Activated CD8-positive, alpha-beta memory T cell treated with anti-CD3 and anti-CD28 coated beads for 4 hours (primary cell): ENCODE measurements at places on chromosomes 13 and 19.

- no peak for DNase-seq
Observed at GRCh38 chr13:97258801-97259200, 36.7 kb downstream of the MBNL2 start.

GRCh38 chr19:1449467-1450442 lies at the start of gene APC2:
Gene APC2 (plus strand): TSS chr19:1450121. CDS start chr19:1453002, 2,881 bp downstream.
- DNase-seq, result no peak

DNA sequence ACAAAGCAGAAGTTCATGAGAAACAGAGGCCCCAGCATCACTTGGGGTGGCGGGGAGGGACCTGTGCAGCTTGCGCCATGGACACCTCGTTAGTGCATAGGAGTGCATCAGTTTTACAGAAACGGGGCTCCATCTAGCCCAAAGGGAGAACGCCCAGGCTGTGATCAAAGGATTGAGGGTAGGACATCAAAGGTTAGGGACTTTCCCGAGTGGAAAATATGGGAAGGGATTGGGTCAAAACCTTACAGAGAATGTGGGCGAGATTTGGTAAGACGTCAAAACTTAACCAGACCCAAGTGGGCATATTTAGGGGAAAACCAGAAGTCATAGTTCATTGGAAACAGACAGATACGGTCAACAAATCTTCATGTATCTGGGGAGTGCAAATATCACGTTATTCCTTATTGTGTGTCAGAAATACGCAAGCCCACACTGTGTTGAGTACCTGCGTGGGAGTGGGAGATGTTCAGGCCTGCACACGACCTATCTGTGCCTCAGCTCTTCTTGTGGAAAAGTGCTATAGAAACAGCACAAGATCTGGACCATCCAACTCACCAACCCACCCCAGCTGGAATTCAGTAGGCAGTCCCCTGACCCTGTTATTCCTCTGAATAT lies 9.4 kb upstream of the GRAMD1A start:
- no peak for DNase-seq

GRCh38 chr13:66888698-66889097 lies 341.4 kb downstream of the PCDH9 start:
- no peak for DNase-seq

- DNase-seq, result no peak
Observed at GRCh38 chr19:16013851-16014840, 62.1 kb upstream of the TPM4 start.

- DNase-seq, result no peak
Observed at GRCh38 chr13:36915896-36916640, 4.0 kb downstream of the SMAD9 start.

DNA sequence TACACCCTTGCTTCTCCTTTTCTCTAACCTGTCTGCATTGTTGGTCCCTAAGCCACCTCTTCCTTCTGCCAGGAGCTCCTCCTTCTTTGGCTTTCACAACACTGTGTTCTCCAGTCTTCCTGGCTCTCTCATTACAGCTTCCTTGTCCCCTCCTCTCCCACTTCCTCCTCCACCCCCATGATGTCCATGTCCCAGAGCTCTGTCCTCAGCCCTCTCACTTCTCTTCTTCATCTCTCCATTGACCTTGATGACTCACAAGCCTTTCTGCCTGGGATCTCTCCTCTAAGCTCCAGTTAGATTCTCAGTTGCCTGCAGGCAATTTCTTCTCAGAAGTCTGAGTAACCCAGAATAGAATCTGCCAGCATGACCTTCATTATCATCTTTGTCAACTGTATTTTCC lies 100.3 kb upstream of the WASF3 start:
- no peak for DNase-seq

DNA sequence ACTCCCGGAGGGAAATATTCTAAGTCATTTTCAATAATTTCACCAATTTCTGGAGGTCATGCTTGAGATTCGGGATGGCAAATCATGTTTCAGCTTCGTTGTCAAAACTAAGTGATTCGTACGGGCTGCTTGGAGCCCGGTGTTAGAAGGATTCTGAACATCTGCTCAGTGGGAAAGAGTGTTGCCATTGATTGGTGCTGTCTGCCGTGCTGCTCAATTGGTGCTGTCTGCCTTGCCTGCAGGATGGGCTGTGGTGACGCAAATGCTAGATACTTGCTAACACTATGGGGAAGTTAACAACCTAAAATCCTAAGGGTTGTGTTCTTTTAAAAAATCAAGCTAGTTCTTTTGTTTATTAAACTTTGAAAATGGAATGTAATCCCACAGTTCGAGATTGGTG lies 17.3 kb upstream of the CACNG8 start:
- no peak for DNase-seq

DNA sequence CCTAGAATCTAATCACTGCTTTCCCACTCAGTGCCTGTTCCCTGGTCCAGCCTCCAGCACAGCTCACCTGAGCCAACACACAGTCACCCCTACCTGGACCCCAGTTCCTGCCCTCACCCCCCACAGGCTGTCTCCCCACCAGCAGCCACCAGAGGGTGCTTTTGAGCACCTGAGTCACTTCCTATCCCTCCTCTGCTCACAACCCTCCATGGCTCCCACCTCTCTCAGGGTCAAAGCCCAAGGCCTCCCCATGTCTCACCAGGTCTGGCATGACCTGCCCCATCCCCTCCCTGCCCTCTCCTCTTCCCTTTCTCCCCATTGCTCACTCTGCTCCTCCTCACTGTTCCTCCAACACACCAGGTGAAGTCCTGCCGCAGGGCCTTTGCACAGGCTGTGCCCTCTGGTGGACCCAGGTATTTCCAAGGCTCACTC lies 7.1 kb upstream of the DPP9 start:
- peak; percentile 17 for DNase-seq

DNA sequence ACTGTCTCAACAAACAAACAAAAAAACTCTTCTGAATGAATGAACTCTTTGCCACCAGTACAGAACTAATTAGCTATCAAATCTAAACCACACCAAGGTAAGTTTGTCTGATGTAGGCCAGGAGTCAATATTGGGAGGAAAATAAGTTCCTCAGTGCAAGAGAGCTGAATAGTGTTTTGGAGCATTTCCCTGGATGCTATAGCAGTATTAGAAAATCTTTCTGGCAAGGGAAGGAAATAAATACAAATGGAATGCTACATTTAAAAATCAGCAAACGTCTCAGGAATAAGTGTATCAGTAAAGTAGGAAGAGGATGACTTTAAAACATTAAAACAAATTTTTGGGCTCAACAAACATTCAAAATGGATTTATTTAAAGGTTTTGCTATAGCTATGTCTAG lies 81.3 kb upstream of the TMTC4 start:
- no peak for DNase-seq

GRCh38 chr13:90281709-90282108 lies 1065.8 kb upstream of the MIR17HG start:
- DNase-seq, result no peak

DNA sequence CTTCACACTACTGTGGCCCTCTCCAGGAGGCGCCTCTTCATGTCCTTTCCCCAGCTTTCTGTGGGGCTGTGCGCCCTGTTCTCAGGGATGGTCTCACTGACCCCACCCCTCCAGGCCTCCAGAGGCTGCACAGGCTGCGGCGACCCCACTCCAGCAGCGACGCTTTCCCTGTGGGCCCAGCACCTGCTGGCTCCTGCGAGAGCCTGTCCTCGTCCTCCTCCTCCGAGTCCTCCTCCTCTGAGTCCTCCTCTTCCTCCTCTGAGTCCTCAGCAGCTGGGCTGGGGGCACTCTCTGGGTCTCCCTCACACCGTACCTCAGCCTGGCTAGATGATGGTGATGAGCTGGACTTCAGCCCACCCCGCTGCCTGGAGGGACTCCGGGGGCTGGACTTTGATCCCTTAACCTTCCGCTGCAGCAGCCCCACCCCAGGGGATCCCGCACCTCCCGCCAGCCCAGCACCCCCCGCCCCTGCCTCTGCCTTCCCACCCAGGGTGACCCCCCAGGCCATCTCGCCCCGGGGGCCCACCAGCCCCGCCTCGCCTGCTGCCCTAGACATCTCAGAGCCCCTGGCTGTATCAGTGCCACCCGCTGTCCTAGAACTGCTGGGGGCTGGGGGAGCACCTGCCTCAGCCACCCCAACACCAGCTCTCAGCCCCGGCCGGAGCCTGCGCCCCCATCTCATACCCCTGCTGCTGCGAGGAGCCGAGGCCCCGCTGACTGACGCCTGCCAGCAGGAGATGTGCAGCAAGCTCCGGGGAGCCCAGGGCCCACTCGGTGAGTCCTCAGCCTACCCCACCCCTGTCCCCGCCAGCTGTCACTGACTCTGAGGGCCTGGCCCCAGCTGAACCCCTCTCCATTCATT lies 11.2 kb downstream of the ARHGAP33 start:
- no peak for DNase-seq

DNA sequence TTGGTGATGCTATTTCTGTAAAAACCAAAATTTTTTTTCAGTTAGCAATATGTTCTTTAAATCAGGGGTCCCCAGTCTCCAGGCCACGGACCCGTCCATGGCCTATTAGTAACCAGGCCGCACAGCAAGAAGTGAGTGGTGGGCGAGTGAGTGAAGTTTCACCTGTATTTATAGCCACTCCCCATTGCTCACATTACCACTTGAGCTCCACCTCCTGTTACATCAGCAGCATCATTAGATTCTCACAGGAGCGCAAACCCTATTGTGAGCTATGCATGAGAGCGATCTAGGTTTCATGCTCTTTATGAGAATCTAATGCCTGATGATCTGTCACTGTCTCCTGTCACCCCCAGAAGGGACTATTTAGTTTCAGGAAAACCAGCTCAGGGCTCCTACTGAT lies 58.9 kb upstream of the SLC7A1 start:
- DNase-seq, result no peak

GRCh38 chr13:64758521-64759244 lies 2471.5 kb downstream of the PCDH9 start:
- DNase-seq, result no peak

DNA sequence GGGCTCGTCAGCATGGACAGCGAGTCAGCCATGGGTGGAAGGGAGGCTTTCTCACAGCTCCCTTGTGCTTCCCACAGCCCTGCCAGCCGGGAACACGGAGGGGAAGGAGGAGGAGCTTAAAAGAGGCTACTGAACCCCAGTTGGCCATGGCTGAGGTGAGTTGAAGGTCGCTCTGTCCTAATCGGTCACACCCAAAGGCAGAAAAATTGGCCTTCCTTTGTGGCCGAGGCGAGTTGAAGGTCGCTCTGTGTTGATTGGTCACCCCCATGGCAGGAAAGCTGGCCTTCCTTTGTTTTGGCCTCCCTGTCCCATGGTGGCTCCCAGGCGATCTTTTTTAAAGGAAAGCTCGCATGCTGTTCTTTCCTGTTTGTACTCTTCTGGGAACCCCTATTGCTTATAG lies 5.1 kb downstream of the ZNF473 start:
- no peak for DNase-seq

DNA sequence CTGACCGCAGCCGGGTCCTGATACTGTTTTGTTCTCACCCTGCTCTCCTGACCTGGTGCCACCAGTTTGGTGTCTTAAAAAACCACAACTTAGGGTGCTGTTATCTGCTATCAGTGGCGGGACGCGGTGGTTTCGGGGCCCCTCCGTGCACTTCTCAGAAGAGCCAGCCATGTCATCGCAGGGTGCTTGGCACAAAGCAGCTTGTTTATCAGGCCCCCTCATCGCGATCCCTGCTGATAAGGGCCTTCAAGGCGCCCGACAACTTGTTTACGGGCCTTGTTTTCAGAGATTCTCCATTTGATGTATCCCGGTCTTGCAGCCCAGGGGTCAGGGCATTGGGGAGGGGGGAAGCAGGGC lies 58.1 kb upstream of the KLF2 start:
- DNase-seq, result peak; percentile 35

DNA sequence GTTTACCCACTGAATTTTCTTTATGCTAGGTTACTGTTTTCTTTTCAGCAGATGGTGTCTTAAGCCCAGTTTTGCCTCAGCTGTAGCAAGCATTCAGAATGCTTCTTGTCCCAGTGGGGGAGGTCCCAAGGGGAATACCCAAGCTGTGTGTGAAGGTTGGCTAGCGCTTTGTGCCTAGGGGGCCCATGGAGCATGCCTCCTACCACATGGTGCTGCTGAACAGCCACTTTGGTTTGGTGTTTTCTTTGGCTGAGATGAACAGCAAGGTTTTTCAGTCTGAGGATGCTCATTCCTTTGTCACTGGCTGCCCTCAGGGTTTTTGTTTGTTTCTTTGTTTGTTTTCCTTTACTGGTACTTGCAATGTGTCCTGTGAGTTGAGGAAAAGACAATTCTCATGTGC lies 99.0 kb downstream of the PCDH20 start:
- DNase-seq, result no peak

DNA sequence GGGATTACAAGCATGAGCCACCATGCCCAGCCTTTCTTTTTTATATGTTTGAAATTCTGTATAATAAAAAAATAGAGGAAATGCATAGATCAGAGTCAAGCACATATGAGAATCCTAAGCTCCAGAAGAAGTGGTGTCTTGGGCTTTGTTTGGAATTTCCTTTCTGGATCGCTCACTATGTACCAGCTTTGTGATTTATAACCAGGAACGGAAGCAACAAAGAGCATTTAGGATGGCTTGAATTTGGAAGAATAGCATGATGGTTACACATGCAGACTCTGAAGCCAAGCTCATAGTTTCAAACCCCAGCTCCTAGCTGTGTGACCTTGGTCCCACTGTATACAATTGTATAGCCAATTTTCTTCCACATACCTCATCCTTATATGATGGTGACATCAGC lies 28.0 kb upstream of the SLC15A1 start:
- DNase-seq, result no peak

DNA sequence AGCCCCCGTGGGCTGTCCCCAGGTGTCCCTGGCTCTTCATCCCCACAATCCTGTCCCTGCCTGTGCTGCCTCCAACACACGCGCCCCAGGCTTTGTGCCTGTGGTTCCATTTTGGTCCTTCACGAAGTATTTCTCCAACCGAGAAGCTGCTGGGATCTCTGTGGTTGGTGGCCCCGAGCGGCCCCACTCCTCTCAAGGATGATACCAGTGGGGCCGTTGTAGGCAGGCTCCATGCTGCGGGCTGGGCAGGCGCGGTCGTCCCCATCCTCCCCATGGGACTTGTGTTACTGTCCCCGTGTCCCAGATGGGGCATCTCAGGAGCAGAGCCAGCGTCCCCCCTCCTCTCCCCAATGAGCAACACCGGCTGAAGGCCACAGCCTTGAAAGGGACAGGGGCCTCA lies 3.7 kb upstream of the ZNF554 start:
- DNase-seq, result no peak

DNA sequence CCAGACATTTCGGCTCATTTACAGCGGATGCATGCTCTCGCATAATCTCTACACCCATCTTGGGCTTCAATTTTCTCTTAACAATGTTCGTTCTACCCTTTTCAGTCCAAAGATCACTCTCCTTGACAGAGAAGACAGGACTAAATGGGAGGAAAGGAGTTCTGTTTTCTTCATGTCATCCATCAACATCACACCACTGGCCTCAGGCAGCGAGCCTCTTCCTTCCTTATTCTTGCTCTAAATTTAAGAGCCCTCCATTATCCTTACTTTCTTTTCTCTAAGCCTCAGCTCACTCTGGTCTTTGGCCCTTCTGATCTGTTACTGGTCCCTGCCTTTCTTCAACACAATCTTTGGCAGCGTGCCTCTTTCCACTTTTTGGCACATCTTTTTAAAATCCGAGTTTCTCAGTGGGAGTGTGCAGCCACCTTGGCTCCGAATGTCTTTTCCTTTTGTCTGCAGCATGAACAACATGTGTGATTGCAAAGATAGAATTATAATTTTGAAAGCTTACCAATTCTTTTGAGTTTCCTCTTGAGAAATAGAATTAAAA lies 98.7 kb downstream of the FAM216B start:
- DNase-seq, result no peak

- DNase-seq, result no peak
Observed at GRCh38 chr19:12801466-12802266, at the start of the genes PRDX2 and THSD8. Gene PRDX2 (minus strand): TSS chr19:12801800. CDS start chr19:12801261, 539 bp downstream. Gene THSD8 (plus strand): TSS chr19:12802069. CDS start chr19:12802072, 3 bp downstream.

GRCh38 chr19:48598996-48599700 lies 7.4 kb upstream of the SPACA4 start:
- DNase-seq, result no peak

GRCh38 chr13:89150362-89150761 lies 1479.2 kb downstream of the SLITRK5 start:
- DNase-seq, result no peak
